NCI-H69 (cell line): ENCODE measurements at places on chromosomes 13 and 19.

GRCh38 chr19:45878043-45878794 is 7.7 kb downstream of the IRF2BP1 start:
- no peak for DNase-seq

DNA sequence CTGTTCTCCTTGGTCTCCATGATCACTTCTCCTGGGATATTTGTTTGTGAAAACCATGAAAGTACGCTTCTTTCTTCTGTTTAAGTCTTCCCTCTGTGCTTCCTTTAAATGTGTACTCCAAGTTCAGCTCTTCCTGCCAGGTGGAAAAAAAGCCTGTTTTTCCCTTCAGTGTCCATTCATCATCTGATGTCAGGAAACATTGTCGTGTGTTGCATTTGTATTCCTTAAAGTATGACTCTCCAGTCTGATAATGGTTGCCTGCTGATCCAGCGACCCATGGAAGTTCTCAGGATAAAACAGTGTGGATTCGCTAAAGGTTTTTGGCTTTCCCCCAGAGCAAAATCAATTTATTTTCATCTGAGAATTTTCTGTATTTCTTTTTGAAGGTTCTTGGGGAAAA is 22.3 kb downstream of the SACS start:
- DNase-seq, result no peak

DNA sequence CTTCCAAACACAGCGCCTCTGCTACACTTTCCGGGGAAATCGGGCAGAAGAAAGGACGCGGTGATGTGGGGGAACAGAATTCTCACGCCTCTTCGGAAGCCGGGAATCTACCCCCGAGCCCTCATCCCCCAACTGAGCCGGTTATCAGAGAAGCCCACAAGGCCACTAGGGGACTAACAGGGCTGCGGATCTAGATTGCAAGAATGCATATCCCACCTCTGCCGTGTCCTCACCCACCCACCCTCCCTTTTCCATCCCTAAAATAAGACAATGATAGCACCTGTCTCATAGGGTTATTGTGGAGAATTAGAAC is 1.1 kb downstream of the IGFLR1 start:
- DNase-seq, result no peak

- DNase-seq, result no peak
Observed at GRCh38 chr19:11663181-11663591, 65.9 kb downstream of the ZNF627 start.

- peak; percentile 35 for DNase-seq
Observed at GRCh38 chr19:41249707-41250423, 14.3 kb upstream of the HNRNPUL1 start.

- no peak for DNase-seq
Observed at GRCh38 chr19:17842663-17843291, 5.0 kb downstream of the JAK3 start.

GRCh38 chr19:21233691-21234090 is 91.9 kb downstream of the ZNF431 start:
- peak; percentile 1 for DNase-seq

DNA sequence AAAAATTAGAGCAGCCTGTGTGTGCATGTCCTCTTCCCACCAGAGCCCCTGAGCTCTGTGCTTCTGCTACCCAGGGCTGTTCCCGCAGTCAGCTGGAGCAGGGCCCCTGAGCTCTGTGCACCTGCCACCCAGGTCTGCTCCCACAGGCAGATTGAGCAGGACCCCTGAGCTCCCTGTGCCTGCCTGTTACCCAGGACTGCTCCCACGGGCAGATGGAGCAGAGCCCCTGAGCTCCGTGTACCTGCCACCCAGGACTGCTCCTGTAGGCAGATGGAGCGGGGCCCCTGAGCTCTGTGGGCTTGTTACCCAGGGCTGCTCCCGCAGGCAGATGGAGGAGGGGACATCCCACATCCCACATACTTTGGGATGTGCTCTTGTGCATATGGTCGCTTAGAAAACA is 186.8 kb upstream of the SOX1 start:
- no peak for DNase-seq

GRCh38 chr13:94656766-94657165 is 55.1 kb downstream of the GPR180 start:
- DNase-seq, result no peak

- DNase-seq, result peak; percentile 43
Observed at GRCh38 chr13:33206945-33207614, 78.5 kb downstream of the STARD13 start.

- no peak for DNase-seq
Observed at GRCh38 chr13:19772306-19772705, 10.4 kb downstream of the PSPC1 start.

- DNase-seq, result no peak
Observed at GRCh38 chr19:31511098-31511497, 161.9 kb upstream of the TSHZ3 start.

DNA sequence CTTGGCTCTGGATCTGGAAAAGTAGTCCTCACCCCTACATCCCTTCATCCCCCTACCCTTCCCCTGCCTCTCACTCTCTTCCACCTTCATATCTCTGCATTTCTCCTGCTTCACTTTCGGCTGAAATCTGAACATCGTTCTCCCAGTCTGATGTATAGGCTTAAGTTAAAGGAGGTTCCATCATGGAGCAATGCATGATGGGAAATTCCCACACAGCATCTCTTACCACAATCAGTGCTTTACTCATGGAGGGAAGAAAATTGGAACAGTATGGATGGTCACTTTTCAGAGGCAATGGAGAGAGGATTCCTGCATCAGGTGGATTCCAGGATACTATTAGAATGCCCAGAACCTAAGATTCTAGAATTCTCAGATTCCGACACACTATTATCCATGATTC is 6.1 kb upstream of the KLK8 start:
- DNase-seq, result no peak

- no peak for DNase-seq
Observed at GRCh38 chr13:37685206-37685605, 86.6 kb upstream of the POSTN start.

DNA sequence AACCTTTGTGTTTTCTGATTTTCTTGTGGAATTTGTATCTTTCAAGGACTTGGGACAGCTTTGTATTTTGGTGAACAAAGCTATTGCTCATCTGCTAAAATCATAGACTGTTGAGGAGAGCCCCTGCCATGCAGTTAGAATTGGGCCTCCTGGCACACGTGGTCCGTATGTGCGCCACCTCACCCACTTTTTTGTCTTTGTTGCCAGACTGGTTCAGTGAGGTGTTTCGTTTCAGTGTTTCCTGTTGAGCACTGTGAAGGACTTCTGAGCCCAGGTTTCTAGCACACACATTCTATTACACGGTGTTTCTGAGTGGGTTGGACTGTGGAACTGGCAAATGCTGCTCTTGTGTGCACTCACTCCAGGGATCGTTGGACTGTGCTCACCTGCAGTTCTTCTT is 37.6 kb upstream of the RNF113B start:
- no peak for DNase-seq

- no peak for DNase-seq
Observed at GRCh38 chr19:49455773-49456172, 2.7 kb downstream of the ALDH16A1 start.

DNA sequence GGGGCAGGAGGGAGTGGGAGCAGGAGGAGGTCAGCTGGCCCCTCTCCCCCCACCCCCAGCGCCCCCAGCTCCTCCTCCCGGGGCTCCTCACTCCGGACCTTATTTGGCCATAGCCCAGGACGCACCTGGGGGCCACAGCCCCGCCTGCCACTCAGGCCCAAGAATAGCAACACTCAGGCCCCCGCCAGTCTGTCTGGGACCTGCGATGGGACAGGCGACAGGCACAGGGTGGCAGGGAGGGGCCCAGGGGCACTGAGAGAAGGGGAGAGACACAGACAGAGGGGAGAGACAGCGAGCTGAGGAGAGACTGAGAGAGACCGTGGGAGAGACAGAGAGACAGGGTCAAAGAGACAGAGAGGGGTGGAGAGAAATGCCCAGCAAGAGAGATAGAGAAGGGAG is 10.2 kb downstream of the JOSD2 start:
- DNase-seq, result no peak
